C1 segment of cervical spinal cord (tissue), 14 donors: ENCODE measurements at places on chromosomes 5 and 9.

- no peak for DNase-seq
These were observed 16.8 kb downstream of the CCT5 start for GRCh38 chr5:10266839-10267238.

DNA sequence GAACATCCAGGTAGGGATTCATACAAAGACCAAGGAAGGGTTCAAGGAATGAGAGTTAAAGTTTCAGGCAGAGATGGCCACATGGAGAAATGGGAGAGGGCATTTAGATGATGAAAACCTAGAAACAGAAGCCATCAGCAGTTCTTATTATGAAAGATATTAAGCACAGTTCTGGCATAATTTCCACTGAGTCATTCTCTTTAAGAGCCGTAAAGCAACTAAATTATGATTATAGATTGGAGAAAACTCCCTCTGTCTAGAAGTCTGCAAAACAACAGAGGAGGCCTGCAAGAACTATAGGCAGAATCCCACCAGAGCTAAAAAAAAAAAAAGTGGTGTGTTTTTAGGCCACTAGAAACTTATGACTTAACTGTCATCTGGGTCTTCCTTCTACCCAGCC is 157.1 kb upstream of the MPDZ start:
- no peak for DNase-seq

DNA sequence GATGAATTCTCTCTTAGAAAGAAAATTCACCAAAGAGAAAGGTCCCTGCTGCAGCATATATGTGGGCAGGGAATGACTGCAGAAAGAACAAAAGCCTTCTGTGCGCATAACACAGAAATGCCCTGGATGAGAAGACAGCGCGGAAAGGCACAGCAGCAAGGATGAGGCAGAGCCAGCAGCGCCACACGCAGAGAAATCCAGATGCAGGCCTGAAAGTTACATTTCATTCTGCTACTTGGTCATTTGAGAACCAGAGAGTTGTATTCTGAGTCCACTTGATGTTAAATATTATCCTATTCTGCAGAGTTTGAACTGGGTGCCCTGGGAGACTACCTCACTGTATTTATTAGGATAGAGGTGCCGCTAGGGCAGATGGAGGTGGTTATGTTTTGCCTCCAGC is 68.5 kb downstream of the GLDC start:
- DNase-seq: peak; percentile 44

DNA sequence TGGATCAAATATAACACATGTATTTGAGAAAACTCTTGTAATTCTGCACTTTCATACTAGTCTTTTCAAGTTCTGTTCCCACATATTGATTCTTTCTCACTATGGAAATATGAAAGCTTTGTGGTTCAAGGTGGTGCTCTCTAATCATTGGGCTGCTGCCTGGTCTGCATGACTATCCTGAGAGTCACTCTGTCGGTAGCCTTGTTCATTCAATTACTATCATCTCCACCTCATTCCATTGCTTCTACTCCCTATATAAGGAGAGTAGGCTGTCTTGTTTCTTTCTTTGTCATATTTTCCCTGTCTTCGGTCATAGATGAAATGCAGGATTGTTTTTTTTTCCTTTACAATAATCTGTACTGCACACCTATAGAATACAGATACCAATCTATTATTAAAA is 341.4 kb upstream of the ACTBL2 start:
- DNase-seq: no peak

GRCh38 chr5:132102944-132103331 is 29.3 kb downstream of the CSF2 start:
- DNase-seq: no peak

DNA sequence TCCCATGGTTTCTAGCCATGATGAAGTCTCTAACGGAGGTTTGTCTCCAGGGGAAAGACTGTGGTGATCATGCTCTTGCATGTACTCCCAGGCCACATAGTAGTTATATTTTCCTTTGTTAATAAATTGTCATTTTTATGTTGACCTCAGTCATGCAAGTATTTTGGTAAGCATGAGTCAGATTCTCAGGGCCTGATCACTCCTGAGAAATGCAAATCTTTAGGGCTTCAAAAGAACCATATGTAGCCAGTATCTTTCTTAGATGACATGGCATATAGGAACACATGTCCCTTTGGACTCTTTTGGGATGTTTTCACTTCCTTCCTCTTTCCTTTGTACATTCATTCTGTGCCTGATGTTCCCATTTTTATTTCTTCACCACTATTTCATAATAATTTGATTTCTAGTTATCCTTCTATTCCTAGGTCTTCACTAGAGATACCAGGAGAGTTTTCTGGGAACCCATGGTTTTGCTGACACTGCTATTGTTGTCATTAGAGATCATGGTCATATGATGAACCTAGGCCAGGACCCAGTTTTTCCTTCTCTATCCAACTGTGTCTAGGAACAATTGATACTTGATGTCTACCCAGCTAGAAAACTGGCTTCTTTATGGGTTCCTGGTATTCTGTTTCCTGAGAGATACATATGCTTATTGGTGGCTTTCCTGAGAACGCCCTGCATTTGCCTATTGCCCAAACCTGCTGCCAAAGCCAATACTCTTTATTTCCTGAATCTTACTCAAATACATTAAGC is 248.1 kb upstream of the NREP start:
- no peak for DNase-seq

DNA sequence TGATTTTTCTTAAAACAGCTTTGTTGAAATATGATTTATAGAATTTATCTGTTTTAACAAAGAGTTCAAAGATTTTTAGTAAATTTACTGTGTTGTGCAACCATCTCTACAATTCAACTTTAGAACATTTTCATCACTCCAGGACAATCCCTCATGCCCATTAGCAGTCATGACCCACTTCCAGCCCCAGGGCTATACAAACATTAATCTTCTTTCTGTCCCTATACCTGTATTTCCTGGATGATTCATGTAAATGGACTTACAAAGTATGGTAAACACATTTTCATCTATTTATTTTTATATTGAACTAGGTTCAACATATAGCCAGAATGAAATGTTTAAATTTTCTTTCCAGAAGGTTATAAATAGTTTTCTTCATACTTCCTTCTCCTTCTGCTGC is 127.8 kb upstream of the CCDC180 start:
- DNase-seq: no peak

DNA sequence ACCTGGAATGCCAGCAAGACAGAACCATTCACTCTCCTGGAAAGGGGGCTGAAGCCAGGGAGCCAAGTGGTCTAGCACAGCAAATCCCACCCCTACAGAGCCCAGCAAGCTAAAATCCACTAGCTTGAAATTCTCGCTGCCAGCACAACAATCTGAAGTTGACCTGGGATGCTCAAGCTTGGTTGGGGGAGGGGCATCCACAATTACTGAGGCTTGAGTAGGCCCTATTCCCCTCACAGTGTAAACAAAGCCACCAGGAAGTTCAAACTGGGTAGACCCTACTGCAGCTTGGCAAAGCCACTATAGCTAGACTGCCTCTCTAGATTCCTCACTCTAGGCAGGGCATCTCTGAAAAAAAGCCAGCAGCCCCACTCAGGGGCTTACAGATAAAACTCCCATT is 17.3 kb downstream of the RIGI start:
- no peak for DNase-seq

DNA sequence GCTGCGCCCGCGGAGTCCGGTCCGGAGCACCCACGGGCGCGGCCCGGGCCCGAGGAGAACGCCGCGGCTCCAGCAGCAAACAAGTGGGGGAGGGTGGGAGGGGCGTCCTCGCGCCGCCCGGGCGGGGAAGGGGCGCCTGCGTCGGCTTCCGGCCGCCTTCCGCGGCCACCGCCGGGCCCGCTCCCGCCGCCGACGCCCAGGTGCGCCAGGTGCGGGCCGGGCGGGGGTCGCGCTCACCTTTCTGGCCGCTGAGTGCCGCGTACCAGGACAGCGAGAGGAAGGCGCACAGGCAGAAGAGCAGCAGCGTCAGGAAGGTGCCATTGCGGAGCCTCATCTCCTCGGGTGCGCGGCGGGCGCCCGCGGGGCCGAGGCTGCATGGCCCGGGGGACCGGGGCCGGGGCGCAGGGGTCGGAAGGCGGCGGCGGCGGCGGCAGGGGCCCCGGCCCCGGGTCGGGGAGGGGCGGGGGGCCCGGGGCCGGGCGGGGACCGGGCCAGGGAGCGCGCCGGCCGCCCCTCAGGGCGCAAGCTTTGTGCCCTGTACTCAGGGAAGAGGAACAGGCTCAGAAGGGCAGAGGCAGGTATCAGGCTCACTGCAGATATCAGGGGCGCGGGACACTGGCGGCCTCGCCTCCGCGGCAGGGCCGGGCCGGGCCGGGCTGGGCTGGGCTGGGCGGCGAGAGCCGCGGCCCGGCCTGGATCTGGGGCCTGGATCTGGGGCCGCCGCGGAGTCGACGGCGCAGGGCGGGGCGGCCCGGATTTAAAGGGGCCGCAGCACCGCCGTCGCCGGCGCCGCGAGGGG is at the start of gene MGAT4B:
Gene MGAT4B, minus strand, starts transcription at position 617 of the 799 bp plus-strand sequence. Its CDS starts 283 bp downstream, at position 334.
- no peak for DNase-seq

DNA sequence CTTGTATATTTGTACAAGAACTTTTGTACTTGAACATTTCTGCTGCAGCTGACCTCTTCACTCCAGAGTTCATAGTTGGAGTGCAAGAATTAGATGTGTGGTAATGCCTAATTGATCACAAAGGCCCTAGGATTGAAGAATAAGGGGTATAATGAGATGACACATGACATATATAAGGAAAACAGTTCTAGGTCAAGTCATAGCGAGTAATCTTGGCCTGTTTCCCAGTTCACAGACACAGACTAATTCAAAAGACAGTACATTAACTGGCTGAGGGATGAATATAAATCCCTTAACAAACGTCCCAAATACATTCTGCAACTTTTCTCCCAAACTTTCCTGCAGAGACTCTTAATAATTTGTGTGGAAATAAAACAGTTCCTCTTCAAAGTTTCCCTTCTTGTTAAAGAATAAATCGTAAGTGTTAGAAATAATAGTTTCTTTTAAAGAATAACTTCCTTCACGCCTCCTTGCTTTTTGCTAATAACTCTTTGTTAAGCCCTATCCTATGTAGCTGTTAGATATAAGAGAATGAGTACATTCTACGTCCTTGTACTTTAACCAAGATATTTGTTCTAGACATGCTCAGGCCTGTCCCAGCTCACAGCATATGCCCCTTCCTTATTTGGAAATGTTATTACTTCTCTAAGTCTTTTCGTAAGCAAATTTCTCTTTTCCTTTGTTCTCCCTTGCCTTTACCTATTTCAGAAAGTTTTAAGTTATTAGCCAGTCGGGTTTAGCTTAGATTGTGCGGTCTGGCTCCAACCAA is 556.4 kb upstream of the CTNND2 start:
- DNase-seq: no peak

- no peak for DNase-seq
These were observed 74.8 kb upstream of the PJA2 start for GRCh38 chr5:109484597-109484996.
